ENCODE measurements at places on chromosomes 6 and 20.

DNA sequence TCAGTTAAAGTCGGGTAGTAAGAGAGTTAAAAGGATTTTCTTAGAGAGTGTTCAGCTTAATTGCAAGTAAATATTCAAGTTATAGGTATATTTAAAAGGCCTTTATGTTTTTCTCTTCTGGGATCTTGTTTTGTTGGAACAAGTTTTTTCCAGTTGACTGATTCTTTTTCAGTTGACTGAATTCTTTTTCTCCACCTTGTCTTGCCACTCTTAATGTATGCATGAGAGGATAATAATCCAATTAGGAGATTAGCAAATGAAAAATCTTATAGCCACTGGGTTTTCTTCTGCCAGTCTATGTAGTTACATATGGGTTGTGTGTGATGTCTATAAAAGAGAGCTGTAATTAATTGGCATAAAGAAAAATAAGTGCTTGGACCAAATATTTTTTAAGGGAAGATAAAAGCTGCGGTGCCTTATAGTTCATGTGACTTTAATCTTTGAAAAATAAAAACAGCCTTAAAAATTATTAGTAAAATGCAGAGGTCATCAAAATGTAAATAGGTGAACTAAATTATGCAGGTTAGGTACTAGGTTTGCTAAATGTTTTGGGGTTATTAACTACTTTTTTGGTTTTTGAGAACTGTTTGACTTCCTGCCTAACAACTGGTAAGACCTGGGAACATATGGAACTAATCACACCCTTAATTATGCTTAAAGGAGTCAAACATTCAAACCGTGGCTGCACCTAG is 367.2 kb downstream of the HTR1B start:
- peak; percentile 1 for DNase-seq

DNA sequence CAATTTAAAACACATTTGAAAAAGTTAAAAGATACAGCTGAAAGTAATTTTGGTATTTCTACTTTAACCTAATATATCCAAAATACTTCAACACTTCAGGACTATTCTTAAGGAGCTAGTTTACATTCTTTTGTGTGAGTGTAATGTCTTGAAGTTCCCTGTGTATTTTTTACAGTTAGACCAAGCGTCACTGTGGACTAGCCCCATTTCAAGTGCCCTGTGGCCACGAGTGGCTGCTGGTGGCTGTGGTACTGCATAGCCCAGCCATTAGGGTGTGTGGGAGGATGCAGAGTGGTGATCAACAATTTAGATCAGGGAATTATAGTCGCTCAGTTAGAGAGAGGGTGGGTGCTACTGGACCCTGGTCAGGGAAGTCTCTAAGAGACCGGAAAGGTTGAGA is 869 bp upstream of the CST5 start:
- DNase-seq: no peak

DNA sequence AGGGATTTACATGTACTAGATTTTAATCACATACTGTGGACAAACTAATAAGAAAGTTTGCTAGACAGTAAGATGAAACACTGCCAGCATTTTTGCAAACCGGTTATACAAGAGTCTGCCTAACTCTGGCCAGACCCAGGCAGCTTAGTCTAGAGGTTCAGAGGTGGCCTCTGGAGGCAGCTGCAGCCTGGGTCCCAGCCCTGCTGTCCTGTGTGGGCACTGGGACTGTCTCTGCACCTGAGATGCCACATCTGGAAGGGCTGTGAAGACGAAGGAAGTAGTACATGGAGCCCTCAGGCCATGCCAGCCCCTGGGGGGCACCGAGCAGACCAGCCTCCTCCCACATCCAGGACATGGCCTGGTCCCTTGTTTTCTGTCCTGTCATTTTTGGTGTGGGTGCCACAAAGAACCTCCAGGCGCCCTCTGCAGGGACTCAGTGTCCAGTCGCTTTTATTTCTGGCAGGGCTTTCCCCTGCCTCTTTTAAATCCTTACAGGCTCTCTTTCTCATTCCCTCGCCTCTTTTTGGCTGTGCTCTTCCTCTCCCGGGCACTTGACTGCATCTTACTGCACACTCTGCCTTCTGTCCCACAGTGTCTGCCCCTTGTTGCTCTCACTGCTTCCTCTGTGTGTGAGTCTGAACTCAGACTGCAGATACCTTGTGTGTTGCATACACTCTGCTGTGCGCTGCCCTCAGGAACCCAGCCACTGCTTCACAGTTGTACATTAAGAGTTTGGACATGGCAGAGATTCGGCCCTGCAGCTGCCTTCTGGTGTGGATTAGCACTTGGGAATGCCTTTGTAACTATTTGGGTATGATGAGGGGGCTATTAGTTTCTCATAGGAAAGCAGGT is 216.7 kb downstream of the ZDHHC14 start:
- DNase-seq: peak; percentile 19

DNA sequence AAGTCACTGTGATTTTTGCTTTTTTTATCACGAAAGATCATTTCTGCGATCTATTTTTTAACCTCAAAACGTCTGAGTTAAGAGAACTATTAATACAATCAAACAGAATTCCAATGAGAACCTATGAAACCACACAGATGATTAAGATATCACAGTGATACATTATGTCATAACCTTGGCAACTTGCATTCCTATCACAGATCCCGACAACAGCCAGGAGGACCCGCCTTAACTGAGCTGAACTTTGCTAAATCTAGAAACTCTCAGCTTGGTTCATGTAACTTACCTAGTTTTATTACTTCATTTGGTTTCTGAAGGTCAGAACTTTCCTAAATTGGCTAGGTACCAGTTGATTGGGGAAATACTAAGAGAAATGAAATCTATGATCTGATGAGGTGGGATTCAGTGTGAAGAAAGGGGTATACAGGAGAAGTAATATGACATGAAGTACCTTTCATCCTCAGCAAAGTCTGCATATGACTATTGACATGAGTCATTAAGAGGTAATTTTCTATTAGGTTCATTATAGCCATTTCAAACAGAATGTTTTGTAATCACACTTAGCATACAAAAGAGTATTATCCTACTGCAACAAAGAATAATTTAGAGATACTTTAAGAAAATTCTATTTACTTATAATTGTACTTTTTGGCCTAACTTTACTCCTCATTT is 11.2 kb downstream of the LYRM4 start:
- DNase-seq: peak; percentile 19

DNA sequence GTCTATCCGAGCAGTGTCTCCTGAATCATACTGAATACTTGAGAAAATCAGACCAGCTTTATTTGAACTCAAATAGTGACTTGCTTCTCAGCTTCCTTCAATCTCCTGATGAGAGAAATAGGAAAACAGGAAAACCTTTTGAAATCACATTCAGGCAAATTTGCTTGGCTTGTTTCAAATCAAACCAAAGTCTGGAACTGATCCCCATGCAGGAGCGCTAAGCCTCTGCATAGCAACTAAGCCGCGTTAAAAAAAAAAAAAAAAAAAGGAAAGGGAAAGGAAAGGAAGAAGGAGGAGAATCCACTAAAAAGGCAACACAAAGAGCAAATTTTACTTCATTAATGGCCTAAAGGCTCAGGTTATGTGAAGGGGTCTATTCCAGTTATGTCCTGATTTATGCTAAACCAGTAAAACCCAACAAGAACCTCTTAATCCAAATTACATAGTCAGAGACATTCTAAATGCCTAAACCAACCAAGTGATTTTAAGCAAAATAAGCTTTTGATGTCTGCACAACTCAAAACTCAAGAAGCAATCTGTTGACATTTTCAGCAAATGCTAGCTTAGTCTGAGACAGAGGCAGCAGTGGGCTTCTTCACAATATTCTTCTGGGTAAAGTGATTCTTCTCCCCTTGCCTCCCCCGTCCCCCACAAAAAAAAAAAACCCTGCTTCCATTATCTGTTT is 112.5 kb downstream of the SOBP start:
- DNase-seq: no peak
